ENCODE measurements at places on chromosomes 16 and 17.

- DNase-seq: no peak
Observed at GRCh38 chr16:30406795-30407101, 658 bp upstream of the ZNF771 start.

- DNase-seq: no peak
Observed at GRCh38 chr17:17566896-17567513, 24.5 kb downstream of the PEMT start.

GRCh38 chr17:36198831-36199465, 2.4 kb upstream of the CCL3L1 start:
- DNase-seq: no peak

GRCh38 chr16:20191566-20191965, 117.9 kb upstream of the GPR139 start:
- DNase-seq: no peak

GRCh38 chr17:76134911-76135809, 5.9 kb downstream of the FOXJ1 start:
- no peak for DNase-seq

DNA sequence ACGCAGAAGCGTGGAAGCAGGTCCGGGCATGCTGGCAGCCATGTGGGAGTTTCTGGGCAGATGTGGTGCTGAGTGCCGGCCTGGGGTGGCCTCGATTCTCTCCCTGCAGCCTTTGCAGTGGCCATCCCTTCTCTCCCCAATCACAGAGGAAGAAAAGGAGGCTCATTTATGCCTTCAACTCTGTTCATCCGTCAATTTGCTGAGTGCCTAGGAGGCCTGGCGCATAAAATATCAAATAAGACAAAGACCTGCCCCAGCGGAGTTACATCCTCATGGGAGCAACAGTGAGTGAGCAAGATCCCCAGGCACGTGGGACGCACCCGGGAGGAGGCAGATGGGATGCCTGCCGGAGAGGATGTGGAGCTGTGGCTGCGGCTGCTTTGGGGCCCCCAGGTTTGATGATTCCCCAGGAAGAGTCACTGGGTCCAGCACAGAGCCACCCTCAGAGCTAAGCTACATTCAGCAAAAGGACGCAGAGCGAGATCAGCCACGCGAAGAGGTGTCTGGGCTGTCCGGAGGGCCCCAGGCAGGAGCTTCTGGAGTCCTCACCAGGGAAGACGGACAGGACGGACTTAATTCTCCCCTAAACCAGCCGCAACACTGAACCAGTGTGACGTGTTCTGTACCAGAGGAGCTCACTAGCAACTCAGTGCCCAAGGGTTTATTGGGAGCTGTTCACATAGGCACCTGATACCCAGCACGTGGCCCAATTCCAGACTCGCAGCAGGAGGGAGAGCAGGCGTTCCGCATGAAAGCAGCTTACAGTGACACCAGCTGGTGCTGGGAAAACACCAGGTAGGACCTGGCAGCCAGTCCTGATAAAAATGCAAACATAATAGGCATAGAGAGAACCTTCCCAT, 11.3 kb downstream of the CA5A start:
- peak; percentile 82 for DNase-seq
